Endothelial cell of coronary artery (primary cell): ENCODE measurements at places on chromosomes 12 and 14. TPM values are rescaled to one million over a fixed set of nuclear protein-coding genes. Genes with fewer than 3 reads are reported as not detected.

The CD9 gene
- 800 and 1,308 TPM in 2 replicates for total RNA-seq

The PRH2 gene
- total RNA-seq: not detected in 2 replicates

The C12orf54 gene
- not detected in 2 replicates for total RNA-seq

The SLC25A21 gene
- 0.09 and 1.5 TPM in 2 replicates for total RNA-seq

The TPI1 gene
- 1,012 and 1,804 TPM in 2 replicates for total RNA-seq

The TSPAN11 gene
- 0.09 and 1.5 TPM in 2 replicates for total RNA-seq
